OCI-LY7 (cell line): ENCODE measurements at places on chromosomes 5 and 9. TPM values are rescaled to one million over a fixed set of nuclear protein-coding genes. Genes with fewer than 3 reads are reported as not detected.

- DNase-seq: no peak
Observed at GRCh38 chr5:80745490-80745889, 90.7 kb upstream of the DHFR start.

Gene ARAP3
- not detected in 2 replicates for total RNA-seq

Gene FOXD4L3
- 0.42 and 0.68 TPM in 2 replicates for total RNA-seq

DNA sequence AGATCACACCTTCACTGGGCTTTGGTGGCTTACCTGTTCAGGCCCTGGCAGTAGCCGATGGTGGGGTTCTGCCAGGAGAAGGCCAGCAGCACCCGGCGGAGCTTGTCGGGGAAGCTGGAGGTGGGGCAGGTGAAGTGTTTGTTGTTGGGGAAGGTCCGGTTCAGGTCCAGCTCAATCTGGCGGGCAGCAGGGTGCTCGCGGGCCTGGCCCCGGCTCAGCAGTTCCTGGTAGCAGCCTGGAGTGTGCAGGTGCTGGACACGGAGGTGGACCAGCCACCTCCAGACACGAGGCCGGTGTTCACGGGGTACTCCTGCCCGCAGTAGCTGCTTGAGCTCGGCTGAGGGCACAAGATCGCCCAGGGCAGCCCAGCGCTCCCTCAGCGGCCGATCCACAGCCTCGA is 16.2 kb upstream of the CORO2A start:
- no peak for DNase-seq

Gene PAPPA
- not detected in 2 replicates for total RNA-seq

DNA sequence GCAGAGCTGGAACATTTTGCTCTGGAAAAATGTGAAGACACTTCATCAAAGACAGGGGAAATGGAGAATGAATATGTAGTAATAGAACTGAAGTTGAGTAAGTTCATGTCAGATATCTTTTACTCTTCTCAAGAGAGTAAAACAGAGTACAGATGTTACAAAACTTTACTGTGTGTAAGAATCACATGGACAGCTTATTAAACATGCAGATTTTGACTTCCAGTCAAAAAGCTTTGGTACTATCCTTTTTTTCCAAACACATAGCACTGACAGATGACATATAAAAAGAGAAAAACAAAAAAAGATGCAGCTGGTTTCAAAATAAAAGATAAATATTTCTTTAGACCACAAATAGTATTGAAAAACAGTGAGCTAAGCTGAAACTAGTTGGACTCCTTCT is 115.4 kb downstream of the FBN2 start:
- no peak for DNase-seq

GRCh38 chr9:137455359-137455991 is 3.7 kb downstream of the NSMF start:
- DNase-seq: no peak

Gene GLRA1
- not detected in 2 replicates for total RNA-seq

- no peak for DNase-seq
Observed at GRCh38 chr9:111237447-111237846, 92.6 kb downstream of the OR2K2 start.

DNA sequence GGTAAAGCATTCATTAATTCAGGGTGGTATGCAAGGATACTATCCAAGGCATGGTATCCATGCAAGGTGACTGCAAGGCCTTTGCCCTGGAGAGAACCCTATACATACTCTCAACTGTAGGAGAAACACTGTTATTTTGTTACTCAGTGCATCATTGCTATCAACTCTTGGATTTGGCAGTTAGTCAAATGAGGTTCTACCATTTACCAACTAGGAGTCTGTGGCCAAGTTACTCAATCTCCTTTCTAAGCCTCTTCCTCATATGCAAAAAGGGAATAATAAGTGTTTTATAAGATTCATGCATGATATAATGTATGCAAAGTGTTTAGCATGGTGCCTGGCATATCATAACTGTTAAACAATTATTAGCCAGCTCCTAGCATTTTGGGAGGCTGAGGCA is 4.0 kb downstream of the PCDHGC3 start:
- no peak for DNase-seq
